Common myeloid progenitor, CD34-positive (primary cell): ENCODE measurements at places on chromosomes 12 and 14.

- DNase-seq = no peak
These were observed 488.5 kb upstream of the MGAT4C start for GRCh38 chr12:86744547-86745212.

- DNase-seq = no peak
These were observed 953.8 kb downstream of the TRHDE start for GRCh38 chr12:73225941-73226340.

GRCh38 chr12:130132831-130133511 lies 29.3 kb upstream of the FZD10 start:
- DNase-seq = no peak

- DNase-seq = peak; percentile 10
These were observed 8.2 kb downstream of the IPO8 start for GRCh38 chr12:30687265-30687986.

GRCh38 chr14:55097881-55098560 lies 31.0 kb upstream of the LGALS3 start:
- no peak for DNase-seq

DNA sequence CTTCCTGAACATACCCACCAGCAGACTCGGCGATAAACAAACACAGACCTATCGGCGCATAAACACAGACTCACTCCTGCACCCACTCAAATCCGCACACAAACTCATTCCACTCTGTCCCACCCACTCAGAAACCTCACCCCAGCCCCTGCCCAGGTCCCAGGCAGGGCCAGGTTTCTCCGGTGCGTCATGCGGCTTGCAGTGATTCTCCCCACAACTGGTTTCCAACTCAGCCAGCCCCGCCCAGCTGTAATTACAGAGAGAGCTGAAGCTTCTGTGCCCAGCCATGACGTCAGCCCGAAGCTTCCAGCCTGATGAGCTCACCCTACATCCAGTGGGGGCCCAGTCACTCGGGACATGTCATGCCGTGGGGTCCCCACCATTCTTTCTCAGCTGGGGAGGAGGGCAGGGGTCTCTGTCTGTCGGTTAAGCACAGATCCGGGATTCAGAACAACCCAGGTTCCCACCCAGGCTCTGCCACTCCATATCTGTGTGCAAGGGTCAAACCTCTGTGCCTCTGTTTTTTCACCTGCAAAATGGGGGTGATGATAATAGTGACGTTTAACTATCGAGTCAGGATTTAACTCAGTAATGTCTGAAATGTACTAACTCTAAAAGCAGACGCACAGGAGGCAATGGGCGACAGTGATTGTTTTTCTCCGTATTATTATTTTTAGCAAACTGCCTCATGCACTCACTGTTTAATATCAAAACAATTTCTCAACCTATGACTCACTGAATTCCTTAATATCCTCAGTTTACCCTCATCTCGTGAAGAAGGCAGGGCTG lies 2.3 kb upstream of the HSPB8 start:
- DNase-seq = no peak

- DNase-seq = no peak
These were observed 149.4 kb upstream of the PRMT8 start for GRCh38 chr12:3341594-3341993.

DNA sequence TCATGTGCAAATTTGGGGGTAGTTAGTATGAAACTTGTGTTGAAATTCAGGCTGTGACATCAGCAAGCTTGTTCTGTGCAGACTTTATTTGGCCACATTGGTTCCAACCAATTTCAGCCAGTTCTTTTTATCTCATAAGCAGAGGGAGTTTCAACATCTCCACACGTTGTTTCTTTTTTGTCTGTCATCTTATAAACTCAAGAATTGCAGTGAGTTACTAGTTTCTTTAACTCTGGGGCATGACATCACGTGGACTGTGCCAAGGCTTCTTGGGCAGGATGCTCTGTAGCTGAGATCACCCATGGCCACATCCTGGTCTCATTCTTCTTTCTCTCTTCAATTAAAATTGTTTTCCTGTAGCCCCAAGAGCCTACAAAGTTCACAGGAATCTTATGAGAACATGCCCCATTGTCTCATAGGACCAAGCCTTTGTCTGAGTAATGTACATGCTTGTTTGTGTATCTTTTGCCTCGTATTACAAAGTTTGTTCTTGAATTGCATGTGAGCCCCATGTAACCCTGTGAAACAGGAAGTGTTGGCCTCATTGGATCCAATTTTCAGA lies 982.0 kb upstream of the TMEM132C start:
- no peak for DNase-seq

- no peak for DNase-seq
These were observed 9.4 kb downstream of the TMEM179 start for GRCh38 chr14:104595116-104595675.

DNA sequence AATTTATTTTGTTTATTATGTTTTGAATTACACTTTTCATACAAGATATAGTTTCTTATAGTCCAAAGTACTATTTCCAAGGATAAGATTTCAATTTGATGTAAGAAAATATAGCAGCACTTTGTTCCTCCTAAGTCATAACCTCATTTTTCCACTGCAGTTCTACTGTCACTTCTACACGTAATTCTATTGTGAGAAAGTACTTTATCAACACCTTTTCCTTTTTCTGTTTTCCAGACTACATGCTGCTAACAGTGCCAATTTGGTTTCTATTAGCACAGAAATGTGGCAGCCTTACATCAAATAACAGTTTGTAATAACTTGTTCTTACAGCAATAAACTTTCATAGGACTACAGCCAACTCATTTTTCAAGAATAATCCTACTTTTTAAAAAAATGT lies 45.0 kb downstream of the RPS6KA5 start:
- no peak for DNase-seq

GRCh38 chr12:104662908-104663307 lies 206.2 kb downstream of the CHST11 start:
- no peak for DNase-seq

- no peak for DNase-seq
These were observed 210.3 kb downstream of the NUAK1 start for GRCh38 chr12:105928436-105928835.

- peak; percentile 18 for DNase-seq
These were observed 30.1 kb downstream of the SLC15A4 start for GRCh38 chr12:128793701-128794100.

- no peak for DNase-seq
These were observed 6.2 kb upstream of the ZDHHC17 start for GRCh38 chr12:76757694-76758093.

DNA sequence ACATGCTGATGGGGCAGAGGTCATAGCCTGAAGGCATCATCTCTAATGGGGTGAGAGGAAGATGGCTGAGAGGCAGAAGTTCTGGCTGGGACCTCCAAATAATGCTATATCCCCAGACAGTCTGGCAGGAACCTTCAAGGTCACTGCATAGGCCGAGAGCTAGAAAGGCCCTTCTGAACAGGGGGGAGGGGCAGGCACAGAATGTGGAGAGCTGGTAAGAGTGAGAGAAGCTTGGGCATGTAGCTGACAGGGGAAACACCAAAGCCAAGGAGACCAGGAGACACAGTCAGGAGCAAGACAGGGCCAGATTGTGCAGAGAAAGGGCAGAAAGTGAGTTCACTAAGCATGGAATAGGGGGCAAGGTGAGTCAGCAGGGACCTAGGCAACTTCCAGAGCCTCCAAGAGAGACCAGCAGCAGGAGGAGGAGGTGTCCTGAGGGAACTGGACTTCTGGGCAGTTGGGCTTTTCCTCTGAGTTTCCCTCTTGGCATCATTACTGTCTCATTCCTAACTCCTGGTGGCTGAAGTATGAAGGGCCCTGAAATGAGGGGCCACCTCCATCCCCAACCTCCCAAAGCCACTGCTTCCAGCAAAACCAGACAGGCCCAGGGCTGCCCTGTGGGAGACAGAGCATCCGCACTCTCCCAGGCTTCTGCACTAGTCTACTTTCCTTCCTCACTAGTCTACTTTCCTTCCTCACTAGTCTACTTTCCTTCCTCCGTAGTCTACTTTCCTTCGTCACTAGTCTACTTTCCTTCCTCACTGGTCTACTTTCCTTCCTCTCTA lies 17.1 kb downstream of the ANO2 start:
- no peak for DNase-seq

- DNase-seq = no peak
These were observed 72.0 kb downstream of the RIMBP2 start for GRCh38 chr12:130644146-130644545.

- DNase-seq = no peak
These were observed 102.8 kb upstream of the EGLN3 start for GRCh38 chr14:34053666-34054065.

DNA sequence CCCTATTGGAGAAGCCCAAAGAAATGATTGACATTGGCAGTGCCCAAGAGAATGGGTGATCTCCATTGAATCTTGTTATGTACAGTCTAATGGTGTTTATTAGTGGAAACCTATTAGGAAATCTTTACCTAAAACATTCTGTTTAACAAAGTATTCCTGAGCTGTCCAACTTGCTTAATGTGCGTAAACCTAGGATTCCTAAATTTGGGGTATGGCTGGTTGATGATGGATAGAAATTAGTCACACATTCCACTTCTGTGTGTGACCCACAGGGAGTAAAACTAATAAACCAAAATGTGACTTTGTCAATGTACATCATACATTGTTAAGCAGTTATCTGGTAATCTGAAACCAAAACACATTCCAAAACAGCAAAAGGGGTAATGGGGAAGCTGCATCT lies 761.3 kb downstream of the FSCB start:
- DNase-seq = no peak

GRCh38 chr12:119695034-119695433 lies 27.1 kb downstream of the PRKAB1 start:
- peak; percentile 4 for DNase-seq

DNA sequence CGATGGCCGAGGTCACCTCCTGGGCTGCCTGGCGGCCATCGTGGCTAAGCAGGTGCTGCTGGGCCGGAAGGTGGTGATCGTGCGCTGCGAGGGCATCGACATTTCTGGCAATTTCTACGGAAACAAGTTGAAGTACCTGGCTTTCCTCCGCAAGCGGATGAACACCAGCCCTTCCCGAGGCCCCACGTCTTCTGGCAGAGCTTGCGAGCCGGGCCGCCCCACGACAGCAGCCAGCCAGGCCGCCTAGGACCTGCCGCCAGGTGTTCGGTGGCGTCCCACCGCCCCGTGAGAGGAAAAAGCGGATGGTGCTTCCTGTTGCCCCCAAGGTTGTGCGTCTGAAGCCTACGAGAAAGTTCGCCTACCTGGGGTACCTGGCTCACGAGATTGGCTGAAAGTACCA lies 19.2 kb upstream of the OS9 start:
- DNase-seq = no peak

- no peak for DNase-seq
These were observed 23.7 kb upstream of the PPP1R13B start for GRCh38 chr14:103870891-103871595.

- peak; percentile 40 for DNase-seq
These were observed 192.8 kb downstream of the TBX5 start for GRCh38 chr12:114213055-114213581.

DNA sequence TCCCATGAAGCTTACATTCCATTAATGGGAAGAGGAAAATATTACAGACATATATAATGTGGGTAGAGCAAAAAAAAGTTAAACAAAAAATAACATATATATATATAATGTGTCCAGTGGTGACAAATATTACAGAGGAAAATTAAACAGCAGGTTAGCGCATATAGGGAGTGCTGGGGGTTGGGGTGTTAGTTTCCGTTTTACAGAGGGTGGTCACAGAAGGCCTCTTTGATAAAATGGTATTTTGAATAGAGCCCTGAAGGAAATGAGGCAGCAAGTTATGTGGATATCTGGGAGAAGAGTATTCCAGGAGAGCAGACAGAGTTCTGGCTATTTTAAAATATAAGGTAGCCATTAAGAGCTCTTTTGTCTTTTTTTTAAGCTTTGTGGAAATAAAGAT lies 73.2 kb downstream of the DCAF5 start:
- peak; percentile 49 for DNase-seq

- no peak for DNase-seq
These were observed 287.5 kb downstream of the GALC start for GRCh38 chr14:87705439-87705896.

DNA sequence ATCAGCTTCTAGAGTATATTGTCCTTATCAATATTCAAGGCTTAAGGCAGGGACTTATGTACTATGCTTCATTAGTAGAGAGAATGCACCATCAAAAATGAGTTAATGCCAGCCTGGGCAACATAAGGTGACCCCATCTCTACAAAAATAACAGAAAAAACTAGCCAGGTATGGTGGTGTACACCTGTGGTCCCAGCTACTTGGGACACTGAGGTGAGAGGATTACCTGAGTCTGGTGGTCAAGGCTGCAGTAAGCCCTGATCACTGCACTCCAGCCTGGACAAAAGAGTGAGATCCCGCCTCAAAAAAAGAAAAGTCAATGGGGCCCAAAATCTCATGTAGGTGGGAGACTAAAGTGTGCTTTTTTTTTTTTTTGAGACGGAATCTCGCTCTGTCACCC lies 8.8 kb downstream of the PPP4R3A start:
- DNase-seq = no peak

DNA sequence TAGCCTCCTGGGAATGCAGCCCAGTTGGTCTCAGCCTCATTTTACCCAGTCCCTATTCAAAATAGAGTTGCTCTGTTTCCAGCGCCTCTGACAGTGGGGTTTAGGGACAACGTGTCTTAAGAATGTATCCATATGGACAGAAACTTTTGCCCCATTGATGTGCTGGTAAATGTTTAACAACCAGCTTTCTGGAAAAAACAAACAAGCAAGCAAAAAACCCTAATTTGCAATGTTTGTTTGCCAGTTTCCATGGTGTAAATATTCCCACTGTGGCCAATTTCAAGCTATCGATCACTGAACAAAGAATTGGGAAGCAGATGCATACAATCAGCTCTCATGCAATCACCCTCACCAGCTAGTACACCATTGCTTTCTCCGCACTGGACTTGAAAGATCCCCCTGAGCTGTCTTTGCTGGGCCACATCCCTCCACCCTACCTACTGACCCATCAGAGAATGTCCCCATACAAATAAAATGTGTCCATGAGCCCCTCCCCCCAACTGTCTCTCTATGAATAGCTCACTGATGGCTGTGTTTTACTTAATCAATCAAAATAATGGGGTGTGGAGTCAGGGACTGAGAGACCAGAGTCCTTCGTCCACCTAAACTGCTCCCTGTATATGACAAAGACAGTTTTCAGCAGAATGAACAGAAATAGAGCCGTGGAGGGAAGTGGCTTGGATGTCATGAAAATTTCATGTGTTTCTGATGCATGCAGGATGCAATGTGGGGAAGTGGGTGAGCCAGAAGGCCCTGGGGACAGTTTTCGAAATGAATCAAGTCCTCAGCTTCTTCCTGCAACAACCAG lies 40.8 kb downstream of the CCDC60 start:
- DNase-seq = peak; percentile 3

GRCh38 chr14:99595034-99595433 lies 9.0 kb downstream of the CCDC85C start:
- DNase-seq = peak; percentile 22

GRCh38 chr12:52873832-52874572 lies 25.2 kb upstream of the KRT78 start:
- peak; percentile 93 for DNase-seq
